ENCODE measurements at places on chromosomes 11 and 22.
A peak's percentile ranks its signal among the peaks of the same experiment; 100 is the strongest.

DNA sequence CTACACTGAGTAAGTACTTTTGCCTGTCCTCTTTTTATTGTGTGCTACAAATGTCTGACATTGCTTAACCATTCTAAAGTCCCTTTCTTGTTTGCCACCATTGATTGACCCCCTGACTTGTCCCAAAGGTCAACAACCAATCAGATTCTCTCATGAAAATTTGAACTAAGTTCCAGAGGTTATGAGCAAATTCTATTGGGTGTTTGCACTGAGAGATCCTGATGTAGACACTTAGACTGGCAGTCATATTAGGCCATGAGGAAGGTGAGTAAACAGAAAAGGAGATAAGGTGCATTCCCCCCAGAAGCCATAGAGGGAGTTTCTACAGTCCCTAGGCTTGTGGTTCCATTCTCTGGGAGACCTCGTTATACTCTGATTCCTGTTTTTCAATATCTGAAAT is 101.3 kb upstream of the E2F8 start:
- DNase-seq: no peak

DNA sequence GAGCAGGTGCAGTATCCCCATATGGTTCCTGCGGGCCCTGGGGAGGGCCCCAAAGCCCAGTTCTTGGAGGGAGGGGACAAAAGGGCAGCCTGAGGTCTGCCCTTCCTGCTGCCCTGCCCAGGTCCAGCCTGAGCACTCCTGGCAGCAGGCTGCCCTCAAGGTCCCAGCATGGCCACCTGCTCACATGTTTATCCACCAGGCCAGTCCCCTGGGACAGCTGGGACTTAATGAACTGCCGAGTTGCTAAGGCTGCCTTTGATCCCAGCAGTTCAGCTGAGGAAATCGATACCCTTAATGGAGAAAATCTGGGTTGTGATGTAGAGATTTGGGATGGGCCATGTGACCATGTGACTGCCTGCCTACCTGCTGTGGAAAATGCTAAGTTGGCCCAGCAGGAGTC is 146.2 kb downstream of the TRIM29 start:
- DNase-seq: no peak

DNA sequence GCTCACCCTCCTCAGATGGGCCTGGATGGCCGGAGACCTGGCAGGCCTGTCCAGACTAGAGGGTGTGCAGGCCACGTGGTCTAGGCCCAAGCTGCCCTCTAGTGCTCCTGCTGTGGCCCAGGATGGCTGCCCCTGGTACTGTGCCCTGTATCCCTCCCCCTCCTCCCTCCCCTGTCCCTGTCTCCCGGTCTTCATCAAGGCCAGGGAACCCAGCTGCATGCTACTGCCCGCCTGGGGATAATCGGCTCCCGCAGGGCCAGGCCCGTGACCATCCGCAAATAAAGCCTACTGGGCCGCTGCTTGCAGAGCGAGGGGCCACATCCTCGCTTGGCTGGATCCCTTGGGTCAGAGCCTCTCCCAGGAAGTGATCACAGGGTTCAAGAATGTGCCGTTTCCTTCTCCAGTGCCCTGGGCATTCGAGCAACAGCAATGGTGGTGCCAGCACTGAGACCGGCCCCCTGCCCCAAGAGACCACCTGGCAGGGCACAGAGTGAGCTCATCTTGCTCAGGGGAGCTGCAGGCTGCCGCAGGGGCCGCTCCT is 51.1 kb downstream of the WNT7B start:
- DNase-seq: no peak

DNA sequence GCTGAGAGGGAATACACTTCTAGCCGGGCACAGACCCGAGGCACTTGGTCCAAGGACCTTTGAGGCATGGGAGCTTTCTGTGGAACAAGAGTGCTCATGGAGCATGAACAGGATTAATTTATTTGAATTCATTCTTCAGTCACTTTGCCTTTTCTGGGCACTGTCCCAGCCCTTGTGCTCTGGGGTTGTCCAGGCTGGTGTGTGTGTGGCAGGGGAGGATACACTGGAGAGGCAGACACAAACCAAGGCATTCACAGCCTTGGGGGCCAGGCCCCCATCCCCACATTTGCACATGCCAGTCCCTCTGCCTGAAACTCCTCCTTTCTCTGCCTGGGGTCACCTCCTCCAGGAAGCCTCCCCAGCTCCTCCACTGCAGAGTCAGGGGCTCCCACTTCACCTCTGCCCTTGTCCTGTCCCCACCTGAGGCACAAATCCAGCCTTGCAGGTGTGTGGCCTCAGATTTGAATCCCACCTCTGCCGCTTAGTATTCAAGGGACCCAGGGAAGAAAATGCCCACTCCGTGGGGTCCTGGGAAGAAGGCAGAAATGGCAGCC is 55.5 kb downstream of the MYO7A start:
- no peak for DNase-seq

DNA sequence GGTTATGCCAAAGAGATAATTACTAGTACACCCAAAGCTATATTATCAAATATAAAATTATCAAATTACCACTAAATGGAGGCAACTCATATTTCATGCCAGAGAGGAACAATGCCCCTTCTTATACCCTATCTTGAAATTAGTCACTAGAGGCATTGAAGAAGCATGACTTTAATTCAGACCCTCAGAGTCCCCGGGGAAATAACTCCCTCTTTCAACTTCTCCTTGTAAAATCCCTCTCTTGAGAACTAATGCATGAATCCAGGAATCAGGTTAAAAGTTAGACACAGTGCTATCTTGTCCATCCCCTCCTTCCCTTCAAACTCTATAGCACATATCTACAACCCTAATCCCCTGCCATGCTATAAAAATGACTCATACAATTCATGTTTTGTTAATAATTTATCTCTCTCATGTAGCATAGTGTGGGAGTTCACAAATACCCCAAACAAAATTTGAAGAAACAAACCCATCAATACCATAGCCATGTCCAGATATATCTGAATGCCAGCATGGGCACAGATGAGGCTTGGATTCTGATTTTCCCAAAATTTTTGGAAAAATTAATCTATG is 665.4 kb downstream of the KCNA4 start:
- DNase-seq: no peak

DNA sequence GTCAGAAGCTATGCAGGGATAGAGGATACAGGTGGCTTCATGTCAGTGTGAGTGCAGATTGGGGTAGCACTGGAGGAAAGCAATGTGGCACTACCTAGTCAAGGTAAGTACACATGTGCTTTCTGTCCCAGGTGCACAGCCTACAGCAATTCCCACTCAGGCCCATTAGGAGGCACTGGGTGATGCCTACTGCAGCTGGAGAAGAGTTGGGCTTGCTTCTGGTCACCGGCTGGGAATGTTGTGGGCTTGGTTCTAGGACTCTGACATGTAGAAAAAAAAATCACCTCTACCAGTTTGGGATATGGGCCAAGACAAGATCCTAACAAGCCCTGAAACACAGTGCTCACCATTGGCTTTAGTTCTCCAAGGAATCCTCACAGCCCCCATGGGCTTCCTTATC is 69.7 kb downstream of the TENM4 start:
- no peak for DNase-seq

DNA sequence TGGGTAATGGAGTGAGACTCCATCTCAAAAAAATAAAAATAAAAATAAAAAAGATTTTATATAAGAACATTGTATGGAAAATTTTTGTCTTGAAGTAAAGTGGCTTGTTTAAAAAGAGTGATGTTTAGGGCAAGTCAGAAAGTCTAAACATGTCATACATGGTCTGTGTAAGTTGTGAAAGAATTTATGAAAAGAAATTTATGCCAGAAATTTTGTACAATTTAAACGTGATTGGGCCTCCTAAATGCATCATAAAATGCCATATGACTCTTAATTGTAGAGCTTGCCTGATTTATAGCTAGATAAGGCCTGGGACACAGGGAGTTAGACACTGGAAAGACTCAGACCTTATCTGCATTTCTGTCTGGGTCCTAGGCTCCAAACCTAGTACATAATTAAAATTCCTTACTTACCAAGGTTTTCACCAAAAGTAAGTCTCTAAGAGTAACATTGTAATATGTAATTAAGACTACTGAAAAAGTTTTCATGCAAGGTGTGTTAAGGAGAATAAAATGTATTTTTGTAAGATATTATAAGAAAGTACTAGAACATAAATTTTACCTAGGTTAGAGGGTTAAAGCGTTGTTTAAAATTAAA is 110.5 kb downstream of the AASDHPPT start:
- DNase-seq: no peak

DNA sequence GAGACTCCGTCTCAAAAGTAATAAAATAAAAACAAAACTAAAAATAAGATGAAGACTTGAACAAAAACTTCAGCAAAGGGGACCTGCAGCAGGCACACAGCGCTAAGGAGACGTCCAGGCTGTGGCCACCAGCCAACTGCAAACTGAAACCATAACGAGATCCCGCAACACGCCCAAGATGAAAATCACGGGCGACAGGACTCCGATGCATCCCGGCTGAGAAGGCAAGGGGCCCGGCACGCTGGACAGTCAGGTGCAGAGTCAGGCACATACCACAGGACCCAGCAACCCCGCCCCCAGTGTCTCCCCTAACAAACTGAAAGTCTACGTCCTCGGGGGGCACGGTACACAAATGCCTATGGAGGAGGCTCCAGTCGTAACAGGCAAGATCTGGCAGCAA is 9.2 kb downstream of the HRAS start:
- DNase-seq: no peak

DNA sequence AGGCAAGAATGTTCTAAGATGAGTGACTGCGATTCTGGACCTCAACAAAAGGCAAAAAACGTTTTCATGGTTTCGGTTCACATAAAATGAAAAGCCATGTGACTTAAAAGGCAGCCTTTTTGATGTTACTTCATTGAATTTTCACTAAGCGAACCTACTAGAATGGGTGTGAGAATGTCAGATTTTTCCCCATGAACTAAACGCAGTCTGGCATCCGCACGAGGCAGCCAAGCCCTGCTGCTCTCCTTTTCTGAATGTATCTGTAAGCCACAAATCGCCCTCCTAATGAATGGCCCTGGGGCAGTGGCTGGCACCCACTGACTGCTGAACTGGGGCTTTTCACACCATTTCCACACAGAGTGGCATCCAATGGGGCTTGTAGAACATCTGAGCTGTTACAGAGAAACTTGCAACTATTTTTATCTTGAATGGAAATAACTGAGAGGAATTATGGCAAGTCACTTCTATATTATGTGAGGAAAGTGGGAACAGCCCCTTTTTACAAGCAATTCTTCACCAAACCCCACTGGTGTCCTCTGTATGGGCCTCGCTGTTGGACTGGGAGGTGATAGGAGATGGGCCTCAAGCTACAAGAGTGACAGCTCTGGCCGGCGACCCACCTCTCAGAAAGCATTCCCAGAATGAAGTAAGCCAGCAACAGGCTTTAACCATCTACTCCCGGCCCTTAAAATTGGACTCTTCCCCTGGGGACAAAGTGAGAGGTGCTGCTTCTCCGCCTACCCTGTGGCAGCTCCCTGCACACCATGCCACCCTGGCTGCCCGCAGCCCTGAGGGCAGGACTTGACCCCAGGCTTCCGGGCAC is 29.4 kb downstream of the PPP2R1B start:
- DNase-seq: no peak

- no peak for DNase-seq
Observed at GRCh38 chr11:84522331-84522730, 1104.8 kb downstream of the DLG2 start.

DNA sequence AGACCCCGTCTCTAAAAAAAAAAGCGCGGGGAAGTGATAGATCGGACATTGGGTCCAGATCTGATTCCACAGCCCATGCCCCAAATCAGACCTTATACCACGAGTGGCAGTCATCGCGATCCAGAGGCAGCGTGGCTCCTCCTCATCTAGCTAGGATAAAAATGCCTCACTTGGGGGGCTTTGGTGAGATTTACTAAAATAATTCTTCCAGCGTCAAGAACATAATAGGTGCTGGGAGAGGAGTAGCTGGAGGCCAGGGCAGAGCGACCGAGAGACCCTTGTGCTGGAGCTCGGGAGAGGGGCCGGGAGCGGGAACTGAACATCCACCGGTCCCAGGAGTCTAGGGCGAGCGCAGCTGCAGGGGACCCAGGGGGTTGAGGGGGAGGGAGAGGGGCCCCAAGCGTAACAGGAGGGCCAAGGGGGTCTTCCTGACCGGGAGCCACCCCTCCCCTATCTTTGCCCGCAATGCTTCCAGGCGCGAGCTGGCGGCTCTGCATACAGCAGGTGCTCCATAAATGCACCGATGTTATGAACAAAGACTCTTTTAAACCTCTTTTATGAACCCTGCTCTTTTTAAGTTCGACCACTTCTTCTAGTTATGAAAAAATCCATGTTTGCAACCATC is 823 bp upstream of the CPT1A start:
- DNase-seq: no peak

DNA sequence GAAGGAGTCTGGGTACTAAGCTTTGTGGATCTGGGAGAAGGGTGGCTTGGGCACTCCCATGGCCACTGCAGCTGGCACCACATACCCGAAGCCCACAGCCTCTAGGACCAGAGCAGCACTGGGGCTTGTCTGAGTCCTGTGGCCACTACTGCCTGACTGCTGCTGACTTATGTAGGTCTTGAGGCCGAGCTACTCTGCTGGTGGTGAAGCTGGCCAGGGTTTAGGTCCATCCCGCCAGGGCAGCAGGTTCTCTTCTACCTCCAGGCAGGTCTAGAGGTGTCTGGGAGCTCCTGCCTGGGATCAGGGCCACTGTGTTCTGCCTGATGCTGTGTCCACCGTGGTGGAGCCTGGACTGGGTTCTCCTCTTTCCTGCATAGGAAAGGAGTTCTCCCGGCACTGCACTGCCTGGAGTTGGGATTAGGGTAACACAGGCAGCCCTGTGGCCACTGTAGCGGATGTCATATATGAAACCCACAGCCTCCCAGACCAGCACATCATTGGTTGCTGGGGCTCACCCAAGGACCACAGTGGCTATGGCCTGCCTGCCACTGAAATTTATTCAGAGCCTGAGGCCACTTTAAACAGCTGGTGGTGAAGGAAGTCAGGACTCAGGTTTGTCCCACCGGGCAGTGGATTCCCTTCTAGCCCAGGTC is 109.8 kb upstream of the SERPIND1 start:
- DNase-seq: no peak

DNA sequence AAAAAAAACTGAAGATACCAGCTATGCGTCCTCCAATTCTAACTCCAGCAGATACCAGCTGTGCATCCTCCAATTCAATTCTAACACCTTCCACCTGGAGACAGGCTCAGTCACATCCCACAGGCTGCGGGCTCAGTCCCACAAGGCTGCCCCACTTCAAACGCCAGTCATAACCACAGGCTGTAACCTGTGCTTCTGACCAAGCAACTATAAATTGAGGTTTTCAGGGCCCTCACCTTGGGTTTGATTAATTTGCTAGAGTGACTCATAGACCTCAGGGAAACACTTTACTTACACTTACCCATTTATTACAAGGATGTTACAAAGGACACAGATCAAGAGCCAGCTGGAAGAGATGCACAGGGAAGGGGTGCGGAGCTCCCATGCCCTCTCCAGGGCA is 32.4 kb upstream of the MSANTD2 start:
- no peak for DNase-seq

- peak; percentile 42 for DNase-seq
Observed at GRCh38 chr22:44366372-44367300, 53.9 kb upstream of the SHISAL1 start.

- no peak for DNase-seq
Observed at GRCh38 chr11:77205467-77206263, 77.6 kb downstream of the MYO7A start.

- DNase-seq: no peak
Observed at GRCh38 chr11:2178906-2179494, 7.4 kb upstream of the TH start.

GRCh38 chr11:26743622-26744021 is 21.8 kb upstream of the SLC5A12 start:
- no peak for DNase-seq

- no peak for DNase-seq
Observed at GRCh38 chr11:65866509-65867283, 5.9 kb downstream of the EFEMP2 start.

GRCh38 chr11:911031-911889 is 650 bp upstream of the CHID1 start:
- DNase-seq: peak; percentile 58

- peak; percentile 46 for DNase-seq
Observed at GRCh38 chr22:27911330-27911729, 7.7 kb downstream of the PITPNB start.

Data from dermis blood vessel endothelial cell (primary cell).